ENCODE measurements at places on chromosomes 6 and 20.

GRCh38 chr6:2072453-2072852 lies 173.0 kb downstream of the GMDS start:
- DNase-seq = no peak

DNA sequence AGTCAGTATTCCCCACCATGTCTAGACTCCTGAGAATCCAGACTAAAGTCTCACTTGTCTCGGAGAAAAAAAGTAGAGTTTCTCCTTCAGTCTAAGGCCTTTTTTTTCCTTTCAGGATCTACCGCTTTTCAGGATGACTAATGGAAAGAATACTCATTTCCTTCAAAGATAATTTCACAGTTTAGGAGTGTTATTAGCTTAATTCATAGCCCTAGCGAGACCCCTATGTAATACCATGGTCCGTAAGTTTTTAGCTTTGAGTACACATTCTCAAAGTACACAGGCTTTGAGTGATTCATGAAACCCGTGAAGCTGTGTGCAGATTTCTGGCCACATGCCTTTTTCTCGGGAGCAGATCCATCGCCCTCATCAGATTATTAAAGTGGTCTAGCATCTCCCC lies 133.1 kb downstream of the SOX4 start:
- DNase-seq = no peak

- DNase-seq = no peak
These were observed 226.8 kb upstream of the TENT5A start for GRCh38 chr6:81979329-81979728.

GRCh38 chr6:46983007-46983411 lies 59.1 kb downstream of the ADGRF1 start:
- no peak for DNase-seq

DNA sequence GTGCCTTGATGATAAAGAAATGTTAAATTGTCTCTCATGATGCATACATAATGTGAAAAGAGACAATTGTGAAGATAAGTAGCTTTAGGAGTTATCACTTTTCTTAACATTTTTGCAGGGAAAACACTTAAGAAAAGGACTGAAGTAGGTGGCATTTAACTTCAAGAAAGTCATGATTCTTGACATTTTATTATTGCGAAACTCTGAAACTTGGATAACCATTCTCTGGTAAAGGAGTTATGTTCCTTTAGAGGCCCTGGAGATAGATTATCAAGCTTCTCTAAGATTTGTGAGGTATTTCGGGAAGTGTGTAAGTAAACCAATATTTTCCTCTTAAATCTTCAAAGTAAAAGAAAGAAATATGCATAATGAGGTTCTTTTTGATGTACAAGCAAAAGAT lies 38.5 kb downstream of the HTR1B start:
- DNase-seq = no peak

GRCh38 chr20:56765172-56766073 lies 136.3 kb downstream of the TFAP2C start:
- DNase-seq = no peak

- no peak for DNase-seq
These were observed 38.0 kb downstream of the PHIP start for GRCh38 chr6:79040083-79040482.

- no peak for DNase-seq
These were observed 32.5 kb downstream of the PLCG1 start for GRCh38 chr20:41169791-41170351.

- no peak for DNase-seq
These were observed 115.2 kb upstream of the ARMC2 start for GRCh38 chr6:108733051-108733450.

DNA sequence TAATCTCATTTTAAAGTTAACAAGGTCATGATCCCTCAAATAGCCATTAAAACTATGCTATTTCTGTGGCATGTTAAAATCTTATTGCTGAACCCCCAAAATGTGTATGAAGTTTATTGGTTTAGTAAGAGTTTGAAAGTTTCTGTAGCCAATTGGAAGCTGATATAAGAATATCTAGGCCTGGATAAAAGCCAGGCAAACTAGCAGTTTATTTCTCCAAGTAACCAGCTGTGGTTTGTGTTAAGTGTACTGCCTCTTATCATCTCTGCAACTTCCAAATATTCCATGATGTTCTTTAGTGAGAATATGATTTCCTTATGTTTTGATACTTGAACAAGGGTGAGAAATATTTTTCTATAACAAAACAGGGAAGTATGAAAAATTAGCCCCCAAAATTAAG lies 76.7 kb downstream of the PRSS35 start:
- no peak for DNase-seq

DNA sequence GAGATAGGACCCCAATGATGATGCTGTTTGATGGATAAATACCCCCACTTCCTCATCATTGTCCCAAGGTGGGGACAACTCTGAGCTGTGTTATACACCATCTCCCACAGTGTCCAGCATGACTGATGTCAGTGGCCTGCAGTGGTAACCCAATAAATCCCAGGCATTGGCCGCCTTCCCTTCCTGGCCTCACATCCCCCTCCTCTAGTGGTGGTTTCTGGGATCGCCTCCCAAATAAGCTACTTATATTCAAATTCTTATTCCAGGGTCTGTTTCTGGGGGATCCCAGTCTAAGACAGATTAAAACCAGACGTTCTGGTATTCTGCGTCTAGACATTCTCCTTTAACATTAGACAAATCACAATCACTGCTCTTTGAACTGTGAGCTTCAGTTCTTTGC lies 90.6 kb downstream of the SCP2D1 start:
- DNase-seq = no peak
